ENCODE measurements at places on chromosomes 3 and 15. TPM values are rescaled to one million over a fixed set of nuclear protein-coding genes. Genes with fewer than 3 reads are reported as not detected.

The TMC3 gene
- not detected for total RNA-seq

The HYKK gene
- 1.5 TPM for total RNA-seq

The KY gene
- not detected for total RNA-seq

DNA sequence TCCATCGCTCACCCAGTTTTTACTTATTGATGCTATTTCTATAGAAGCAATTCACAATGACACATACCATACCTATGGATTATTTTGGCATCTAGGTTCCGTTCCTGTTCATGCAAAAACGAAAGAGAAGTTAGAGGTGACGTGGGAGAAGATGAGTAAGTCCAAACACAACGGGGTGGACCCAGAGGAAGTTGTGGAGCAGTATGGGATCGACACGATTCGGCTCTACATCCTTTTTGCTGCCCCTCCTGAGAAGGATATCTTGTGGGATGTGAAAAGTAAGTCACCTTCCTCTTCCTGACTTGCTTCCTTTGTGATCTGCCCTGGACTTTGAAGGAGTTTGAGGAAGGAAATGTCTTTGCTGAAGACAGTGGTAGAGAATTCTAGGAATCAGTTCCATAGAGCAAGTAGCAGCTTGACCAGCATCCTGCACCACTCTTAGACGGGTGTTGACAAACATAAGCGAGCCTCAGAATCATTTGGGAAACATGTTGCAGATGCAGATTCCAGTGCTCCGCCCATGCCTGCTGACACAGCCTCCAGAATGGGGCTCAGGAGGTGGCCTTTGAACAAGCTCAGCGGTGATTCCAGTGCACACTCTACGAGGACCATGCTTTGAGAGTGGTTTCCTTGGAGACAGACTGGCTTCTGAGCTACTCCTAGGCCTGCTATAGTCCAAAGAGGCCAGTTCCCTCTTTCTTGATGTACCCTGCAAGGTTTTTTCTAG, 78.4 kb upstream of the LIMD1 start:
- H3K36me3 ChIP-seq, result peaks cover 23% of the 10 kb centered on the region
- H3K4me3 ChIP-seq, result no peak overlapping the region
- H3K27ac ChIP-seq, result no peak overlapping the region
- H3K27me3 ChIP-seq, result no peaks in the 10 kb centered on the region
- peaks cover under 1% of the 10 kb centered on the region for H3K4me1 ChIP-seq

GRCh38 chr3:78455166-78455565, 1312.6 kb downstream of the ROBO1 start:
- H3K36me3 ChIP-seq, result no peaks in the 10 kb centered on the region
- H3K4me1 ChIP-seq, result no peaks in the 10 kb centered on the region
- no peak for DNase-seq
- H3K27ac ChIP-seq, result no peak overlapping the region
- no peak overlapping the region for H3K4me3 ChIP-seq
- H3K27me3 ChIP-seq, result no peaks in the 10 kb centered on the region

DNA sequence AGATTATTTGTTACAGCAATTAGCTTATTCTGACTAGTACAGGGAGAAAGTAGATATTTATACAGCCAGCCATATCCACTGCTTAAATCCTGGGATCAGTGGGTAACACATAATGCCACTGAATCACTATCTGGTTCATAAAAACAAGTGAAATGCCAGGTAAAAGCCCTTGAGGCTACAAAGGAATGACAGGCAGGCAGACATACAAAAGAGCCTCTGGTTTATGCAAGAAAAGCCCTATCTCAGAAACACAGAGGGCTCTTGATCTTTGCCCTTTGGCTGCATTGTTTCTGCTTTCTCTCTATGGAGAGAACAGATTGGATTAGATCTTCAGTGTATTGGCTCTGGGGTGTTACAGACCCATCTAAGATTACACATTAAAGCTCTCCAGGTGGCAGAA, 115.4 kb upstream of the GADL1 start:
- no peak overlapping the region for H3K27ac ChIP-seq
- no peak overlapping the region for H3K4me3 ChIP-seq
- DNase-seq, result no peak
- H3K4me1 ChIP-seq, result no peaks in the 10 kb centered on the region
- H3K27me3 ChIP-seq, result no peaks in the 10 kb centered on the region

DNA sequence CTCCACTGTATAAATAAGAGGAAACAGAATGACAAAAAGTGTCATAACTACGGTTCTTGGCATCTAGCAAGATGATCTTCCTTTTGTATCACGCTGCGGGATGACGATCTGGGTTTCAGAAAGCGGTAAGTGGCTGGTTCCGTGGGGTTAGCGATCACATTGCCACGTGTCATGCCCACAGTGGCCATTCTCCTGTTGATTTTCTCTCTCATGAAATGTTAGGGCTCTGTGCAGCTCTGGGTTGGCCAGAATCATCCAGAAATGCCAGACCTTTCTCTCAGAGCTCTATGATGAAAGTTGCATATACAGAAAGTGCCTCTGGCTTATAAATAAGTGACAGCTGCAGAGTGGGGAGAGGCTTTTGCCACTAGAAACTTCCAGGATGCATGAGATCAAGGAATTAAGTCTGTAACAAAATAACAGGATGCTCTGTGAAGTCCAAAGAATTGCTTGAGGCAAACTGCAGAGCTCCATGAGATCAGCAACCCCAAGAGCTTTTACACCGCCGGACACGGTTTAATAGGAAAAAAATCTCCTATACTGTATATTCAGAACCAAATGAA, 71.6 kb downstream of the ABTB1 start:
- no peak overlapping the region for H3K27ac ChIP-seq
- H3K27me3 ChIP-seq, result peaks cover under 1% of the 10 kb centered on the region

- peak overlapping the region; percentile 88 for H3K4me3 ChIP-seq
- H3K27me3 ChIP-seq, result peaks cover 56% of the 10 kb centered on the region
- H3K4me1 ChIP-seq, result peaks cover 58% of the 10 kb centered on the region
- peak overlapping the region; percentile 80 for H3K27ac ChIP-seq
Measured at GRCh38 chr3:158109295-158109803, 540 bp upstream of the RSRC1 start.

- H3K36me3 ChIP-seq, result peaks cover 35% of the 10 kb centered on the region
- DNase-seq, result no peak
- H3K4me1 ChIP-seq, result peaks cover 17% of the 10 kb centered on the region
- H3K4me3 ChIP-seq, result no peak overlapping the region
- no peaks in the 10 kb centered on the region for H3K27me3 ChIP-seq
- no peak overlapping the region for H3K27ac ChIP-seq
Measured at GRCh38 chr3:31621314-31621713, 88.6 kb downstream of the STT3B start.

GRCh38 chr15:41578736-41579383, 19.8 kb downstream of the TYRO3 start:
- H3K36me3 ChIP-seq, result no peaks in the 10 kb centered on the region
- no peak overlapping the region for H3K27ac ChIP-seq
- peaks cover 22% of the 10 kb centered on the region for H3K27me3 ChIP-seq
- no peaks in the 10 kb centered on the region for H3K4me1 ChIP-seq

DNA sequence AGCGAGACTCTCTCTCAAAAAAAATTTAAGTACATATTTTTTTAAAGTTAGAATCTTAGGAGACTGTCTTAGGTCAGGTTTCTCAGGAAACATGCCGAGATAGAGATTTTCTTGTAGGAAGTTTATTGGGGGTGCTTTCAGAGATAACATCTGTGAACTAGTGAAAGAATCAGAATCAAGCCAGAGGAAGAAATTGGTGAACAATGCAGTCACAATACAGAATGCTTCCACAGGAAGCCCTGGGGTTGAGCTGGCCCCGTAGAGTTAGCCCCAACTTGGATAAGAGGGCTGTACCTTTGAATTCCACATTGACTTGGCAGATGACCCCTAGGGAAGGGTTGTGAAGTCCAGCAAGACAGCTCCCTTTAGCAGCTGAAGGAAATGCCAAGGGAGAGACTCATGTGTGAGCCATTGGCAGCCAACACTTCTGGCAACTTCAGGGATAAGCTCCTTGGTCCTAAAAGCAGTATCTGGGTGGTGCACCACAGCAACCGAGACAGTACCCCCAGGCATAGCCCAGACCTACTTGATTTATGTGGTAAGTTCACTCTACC, 7.1 kb upstream of the PLCB2 start:
- H3K36me3 ChIP-seq, result no peaks in the 10 kb centered on the region
- no peaks in the 10 kb centered on the region for H3K27me3 ChIP-seq
- no peak for DNase-seq
- H3K4me1 ChIP-seq, result peaks cover 14% of the 10 kb centered on the region
- H3K27ac ChIP-seq, result no peak overlapping the region

DNA sequence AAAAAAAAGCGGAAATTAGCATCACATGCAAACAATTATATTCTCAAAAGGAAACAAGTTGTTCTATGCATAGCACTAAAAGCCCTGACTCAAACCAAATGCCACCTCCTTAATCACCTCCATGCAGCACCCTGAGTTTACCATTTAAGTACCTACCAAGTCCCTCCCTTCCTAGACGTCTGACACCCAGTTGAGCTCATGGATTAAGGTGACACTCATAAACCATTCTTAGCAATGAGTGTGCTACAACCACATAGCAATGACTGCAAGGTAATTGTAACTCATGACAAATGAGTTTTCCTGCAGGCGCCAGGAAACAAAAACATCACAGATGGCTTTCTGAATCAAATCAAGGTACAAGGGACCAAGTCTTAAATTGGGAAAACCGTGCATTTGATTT, 32.0 kb downstream of the WWTR1 start:
- no peaks in the 10 kb centered on the region for H3K36me3 ChIP-seq
- peaks cover 4% of the 10 kb centered on the region for H3K4me1 ChIP-seq
- no peak overlapping the region for H3K27ac ChIP-seq
- no peak for DNase-seq
- peaks cover 24% of the 10 kb centered on the region for H3K27me3 ChIP-seq

GRCh38 chr15:60003243-60004008, 685 bp upstream of the FOXB1 start:
- H3K36me3 ChIP-seq, result peaks cover 5% of the 10 kb centered on the region
- DNase-seq, result peak; percentile 27
- peak overlapping the region; percentile 79 for H3K4me3 ChIP-seq
- H3K4me1 ChIP-seq, result peaks cover 45% of the 10 kb centered on the region

GRCh38 chr15:44692659-44693058, 18.5 kb downstream of the PATL2 start:
- DNase-seq, result no peak
- no peak overlapping the region for H3K27ac ChIP-seq
- peaks cover 26% of the 10 kb centered on the region for H3K4me1 ChIP-seq
- no peak overlapping the region for H3K4me3 ChIP-seq
- peaks cover 14% of the 10 kb centered on the region for H3K36me3 ChIP-seq
- H3K27me3 ChIP-seq, result no peaks in the 10 kb centered on the region

Measured in activated naive CD8-positive, alpha-beta T cell treated with anti-CD3 and anti-CD28 coated beads for 36 hours (primary cell).